Foreskin keratinocyte (primary cell): ENCODE measurements at places on chromosomes 7 and 10. TPM values are rescaled to one million over a fixed set of nuclear protein-coding genes. Genes with fewer than 3 reads are reported as not detected.

- no peak for DNase-seq
These were observed 169.5 kb upstream of the LYZL1 start for GRCh38 chr10:29119374-29119773.

FFAR4 gene
- not detected in 2 replicates for total RNA-seq

DNA sequence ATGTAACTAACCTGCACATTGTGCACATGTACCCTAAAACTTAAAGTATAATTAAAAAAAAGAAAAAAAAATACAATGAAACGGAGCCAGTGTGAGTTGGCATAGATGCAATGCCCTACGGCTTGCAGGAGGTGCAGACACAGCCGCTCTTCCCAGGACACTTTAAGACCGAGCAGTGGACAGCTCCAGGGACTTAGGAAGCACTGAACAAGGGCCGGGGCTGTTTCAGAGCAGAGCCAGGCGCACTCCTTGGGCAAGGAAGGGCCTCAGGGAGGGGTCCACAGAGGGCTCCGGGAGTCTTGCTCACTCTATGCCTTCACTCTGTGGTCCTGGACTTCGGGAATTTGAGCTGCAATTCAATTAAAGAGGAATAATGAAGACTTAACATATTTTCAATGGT is 355.3 kb downstream of the TCERG1L start:
- DNase-seq = no peak

GRCh38 chr10:26386781-26387180 is 51.4 kb upstream of the APBB1IP start:
- no peak for DNase-seq

- no peak for DNase-seq
These were observed 60.0 kb downstream of the ATXN7L1 start for GRCh38 chr7:105816266-105816843.

NAT16 gene
- not detected in 2 replicates for total RNA-seq

SPDYE1 gene
- not detected in 2 replicates for total RNA-seq

- DNase-seq = peak; percentile 63
These were observed 119.0 kb upstream of the CACUL1 start for GRCh38 chr10:118873738-118874105.

DNA sequence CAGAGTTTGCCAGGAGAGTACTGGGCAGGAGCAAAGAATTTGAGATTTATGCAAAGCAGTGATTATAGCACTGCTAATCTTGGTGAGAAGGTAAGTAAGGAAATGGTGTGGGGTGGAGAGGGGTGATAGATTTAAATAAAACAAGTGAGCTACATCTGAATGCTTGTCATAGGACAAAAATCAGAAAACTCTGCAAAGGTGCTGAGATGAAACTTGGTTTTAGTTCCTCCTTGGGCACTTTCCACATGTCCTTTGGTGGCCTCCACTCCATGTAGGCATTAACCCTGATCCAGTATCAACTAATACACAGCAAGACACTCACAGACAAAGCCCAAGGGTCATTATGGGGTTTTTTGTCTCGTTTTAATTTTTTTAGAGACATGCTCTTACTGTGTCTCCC is 25.7 kb upstream of the FAM107B start:
- DNase-seq = no peak

CRPPA gene
- 0.35 and 0.51 TPM in 2 replicates for total RNA-seq

DNA sequence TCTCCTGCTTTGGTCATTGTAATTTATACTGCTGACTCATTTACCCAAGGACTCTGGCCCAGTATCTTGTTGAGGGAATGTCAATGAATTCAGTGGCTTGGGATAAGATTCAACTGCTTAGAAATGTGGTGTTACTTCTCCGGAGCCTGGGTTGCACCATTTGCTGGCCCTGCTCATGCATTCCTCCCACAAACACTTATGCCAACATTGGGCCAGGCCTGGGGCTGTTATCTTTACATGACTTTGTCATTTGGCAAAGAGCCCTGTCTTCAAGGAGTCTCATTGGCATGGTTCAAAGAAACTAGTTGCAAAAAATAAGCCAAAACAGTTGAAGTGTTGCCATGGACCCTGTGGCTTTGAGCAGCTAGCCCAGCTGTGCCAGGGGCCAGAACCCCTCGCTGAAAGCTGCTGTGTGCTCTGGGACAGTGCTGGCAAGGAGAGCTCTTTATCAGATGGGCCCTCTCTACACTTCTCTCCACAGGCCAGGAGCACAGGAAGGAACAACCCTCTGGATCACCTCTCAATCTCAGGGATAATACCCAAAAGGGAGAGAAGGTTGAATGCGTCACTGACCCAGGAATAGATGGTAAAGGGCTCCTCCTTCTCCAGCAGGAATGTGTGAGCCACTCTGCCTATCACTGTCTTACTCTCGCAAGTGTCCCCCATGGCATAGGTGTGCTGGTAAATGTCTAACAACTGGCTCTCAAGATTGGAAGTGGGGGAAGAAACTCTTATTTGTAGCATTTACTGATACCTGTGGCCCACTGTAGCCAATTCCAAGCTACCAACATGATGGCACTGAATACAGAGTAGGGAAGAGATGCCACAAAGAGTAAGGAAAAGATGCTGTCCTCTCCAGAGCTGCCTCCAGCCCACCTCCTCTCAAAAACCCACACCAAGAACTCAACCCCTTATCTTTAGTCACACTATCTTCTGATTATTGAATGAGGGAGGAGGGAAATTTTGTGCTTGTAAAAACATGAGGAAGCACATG is 23.5 kb upstream of the PDE1C start:
- DNase-seq = no peak

DNA sequence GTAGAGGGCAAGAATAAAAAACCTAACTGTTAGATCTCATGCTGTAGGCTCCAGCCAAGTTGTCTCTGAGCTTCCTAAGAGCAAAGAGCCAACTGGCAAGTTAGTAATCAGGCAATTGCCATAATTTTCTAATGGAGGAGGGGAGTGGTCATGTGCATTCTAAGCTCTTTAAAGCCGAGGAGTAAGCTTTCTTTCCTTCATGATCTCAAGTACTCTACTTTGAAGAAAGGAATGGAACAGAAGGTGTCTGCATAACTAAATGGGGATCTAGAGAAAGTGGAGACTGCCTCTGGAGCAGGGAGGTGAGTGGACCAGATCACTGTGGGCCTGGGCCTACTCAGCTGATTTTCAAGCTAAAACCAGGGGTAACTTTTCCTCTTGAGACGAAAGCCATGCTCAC is 37.7 kb upstream of the TOMM7 start:
- DNase-seq = no peak

DNA sequence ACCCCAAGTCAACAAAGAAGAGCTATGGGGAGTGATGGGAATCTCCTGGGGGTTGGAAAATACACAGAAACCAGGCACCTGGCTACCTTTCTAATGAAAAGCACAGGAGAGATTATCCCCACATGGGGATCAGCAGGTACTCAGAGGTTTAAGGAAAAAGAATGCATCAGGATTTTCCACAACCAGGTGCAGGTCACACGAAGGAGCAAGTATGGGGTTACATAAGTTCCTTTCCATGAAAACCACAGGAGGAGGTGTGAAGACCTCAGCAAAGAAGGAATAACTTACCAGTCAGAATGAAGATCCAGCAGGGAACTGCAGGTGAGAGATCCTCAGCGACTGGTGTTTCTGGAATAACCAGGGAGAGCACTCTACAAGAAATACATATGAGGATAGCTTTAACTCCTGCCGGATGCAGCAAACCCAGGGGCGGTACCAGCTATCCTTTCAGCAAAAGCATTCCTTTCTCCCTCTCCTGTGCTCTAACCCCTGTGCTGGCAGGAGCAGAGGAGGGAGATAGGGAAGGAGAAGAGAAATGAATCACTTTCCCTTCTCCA is 116.7 kb upstream of the TMEM106B start:
- no peak for DNase-seq

- no peak for DNase-seq
These were observed 71.1 kb downstream of the DIP2C start for GRCh38 chr10:618229-618989.

EBF3 gene
- total RNA-seq = 0.03 and 0.04 TPM in 2 replicates

- DNase-seq = peak; percentile 66
These were observed 69.9 kb upstream of the GTF2I start for GRCh38 chr7:74587435-74588126.

DNA sequence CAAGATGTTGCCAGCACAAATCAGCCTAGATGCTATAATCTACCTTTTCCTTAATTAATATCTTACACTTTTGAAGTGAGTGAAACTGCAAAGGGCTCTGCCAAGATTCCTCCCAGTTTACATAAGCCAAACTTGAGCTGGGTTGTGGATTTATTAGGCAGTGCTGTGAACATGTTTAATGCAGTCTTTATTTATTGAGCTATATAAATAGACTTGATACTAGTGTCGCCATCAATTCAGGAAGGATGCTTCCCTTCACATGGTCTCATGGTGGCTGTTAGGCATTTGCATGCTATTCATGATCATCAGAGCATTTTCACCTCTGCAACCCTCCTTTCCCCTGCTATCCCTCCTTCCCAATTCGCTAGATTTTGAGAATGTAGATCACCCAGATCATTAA is 40.2 kb downstream of the PLEKHS1 start:
- no peak for DNase-seq

PTEN gene
- total RNA-seq = 45.2 and 51.3 TPM in 2 replicates

GRCh38 chr7:36644625-36645422 is 79.5 kb downstream of the AOAH start:
- DNase-seq = no peak

DNA sequence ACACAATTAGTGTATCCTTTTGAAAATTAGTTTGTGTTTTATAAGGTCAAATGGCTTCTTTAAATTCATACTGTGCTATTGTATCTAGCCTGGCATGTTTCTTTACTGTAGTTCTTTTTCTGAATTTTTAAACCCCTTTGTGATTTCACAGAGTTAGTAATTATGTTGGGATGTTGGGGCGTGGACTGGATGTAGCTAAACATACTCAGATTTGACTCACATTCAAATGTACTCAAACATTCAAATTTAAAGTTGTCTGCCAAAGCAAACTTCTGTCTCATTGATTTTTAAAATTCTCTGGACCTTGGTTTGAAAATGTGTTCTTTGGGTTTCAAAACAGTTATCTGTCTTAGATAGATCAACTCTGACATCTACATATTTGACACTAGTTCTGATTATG is 7.2 kb upstream of the NRP1 start:
- DNase-seq = no peak

- DNase-seq = no peak
These were observed 8.8 kb downstream of the MAFK start for GRCh38 chr7:1539181-1539881.

DNA sequence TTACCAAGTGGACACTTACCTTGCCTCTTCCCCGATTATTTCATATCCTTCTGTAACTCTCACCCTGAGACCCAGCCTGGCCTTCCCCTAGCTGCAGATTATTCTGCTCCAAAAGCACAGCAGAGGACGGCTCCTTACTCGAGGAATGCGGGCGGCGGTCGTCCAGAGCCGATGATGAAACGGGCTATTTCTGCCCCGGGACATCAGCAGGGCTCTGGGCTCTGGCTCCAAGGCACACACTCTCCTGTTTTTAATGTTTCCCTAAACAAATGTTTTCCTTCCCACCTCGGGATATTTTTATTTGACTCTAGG is 343 bp upstream of the C10orf71 start:
- no peak for DNase-seq

DNA sequence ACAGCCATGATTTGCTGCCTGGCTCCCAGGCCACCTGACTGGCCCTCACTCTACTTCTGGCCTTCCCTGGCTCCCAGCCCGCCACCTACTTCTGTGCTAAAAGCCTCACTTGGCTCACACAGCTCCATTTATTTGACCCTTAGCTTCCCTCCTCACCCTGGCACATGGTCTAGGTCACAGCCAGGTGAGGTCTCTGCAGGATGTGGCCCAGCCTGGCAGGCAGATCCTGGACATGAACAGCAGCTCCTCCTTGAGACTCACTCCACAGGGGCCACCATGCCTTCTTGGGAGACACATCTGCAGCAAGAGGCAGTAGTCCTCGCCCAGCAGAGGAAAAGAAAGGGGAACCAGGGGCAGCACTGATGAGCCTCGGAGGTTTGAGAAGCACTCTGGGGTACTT is 64.6 kb downstream of the GRID1 start:
- DNase-seq = no peak

NPC1L1 gene
- total RNA-seq = not detected in 2 replicates

SPOCK2 gene
- 0.14 and 0.27 TPM in 2 replicates for total RNA-seq

- peak; percentile 45 for DNase-seq
These were observed 61.7 kb downstream of the SH2D4B start for GRCh38 chr10:80599424-80599847.

GRCh38 chr10:105707603-105708002 is 1066.5 kb downstream of the SORCS3 start:
- DNase-seq = no peak
